Right ventricle myocardium inferior (tissue), 1 donor: ENCODE measurements at places on chromosomes 5 and 9. TPM values are rescaled to one million over a fixed set of nuclear protein-coding genes. Genes with fewer than 3 reads are reported as not detected.

Gene FAM221B
- total RNA-seq: not detected

Gene RASEF
- 0.03 TPM for total RNA-seq

GRCh38 chr9:18269561-18269960 is 204.4 kb upstream of the ADAMTSL1 start:
- DNase-seq: no peak

DNA sequence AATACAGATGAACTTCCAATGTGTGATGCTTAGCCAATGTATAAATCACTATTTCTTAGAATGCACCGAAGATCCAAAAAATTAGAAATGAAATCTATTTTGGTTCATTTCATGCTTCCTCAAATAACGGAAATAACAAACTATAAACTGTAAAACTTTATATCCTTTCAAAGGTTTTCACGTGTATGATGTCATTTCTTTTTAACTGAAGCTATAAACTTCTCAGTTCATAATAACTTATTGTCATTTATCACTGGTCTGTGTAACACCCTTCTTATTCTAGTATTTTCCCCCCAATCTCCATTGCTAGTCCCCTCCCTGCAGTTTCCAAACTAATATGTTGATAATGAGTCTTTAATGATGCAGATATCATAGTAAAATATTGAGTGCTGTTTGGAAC is 36.4 kb downstream of the DMRT2 start:
- no peak for DNase-seq

Gene SPATA31E1
- not detected for total RNA-seq

DNA sequence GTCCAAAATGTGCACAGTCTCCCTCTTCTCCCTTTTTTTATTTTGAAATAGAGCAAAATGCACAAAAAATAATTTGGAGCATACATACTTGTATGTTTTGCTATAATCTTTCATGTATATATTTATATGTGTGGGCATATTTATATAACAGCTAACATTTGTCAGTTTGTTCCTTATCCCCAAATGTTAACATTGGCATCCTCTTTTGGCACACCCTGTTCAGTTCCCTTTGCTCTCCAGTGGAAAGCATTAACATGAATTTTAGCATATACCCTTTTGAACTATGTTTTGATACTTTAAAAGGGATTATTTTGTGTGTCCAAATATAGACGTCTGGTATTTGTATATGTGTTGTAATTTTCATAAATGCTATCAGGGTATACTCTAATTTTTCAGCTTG is 306.2 kb downstream of the ARHGAP26 start:
- no peak for DNase-seq

DNA sequence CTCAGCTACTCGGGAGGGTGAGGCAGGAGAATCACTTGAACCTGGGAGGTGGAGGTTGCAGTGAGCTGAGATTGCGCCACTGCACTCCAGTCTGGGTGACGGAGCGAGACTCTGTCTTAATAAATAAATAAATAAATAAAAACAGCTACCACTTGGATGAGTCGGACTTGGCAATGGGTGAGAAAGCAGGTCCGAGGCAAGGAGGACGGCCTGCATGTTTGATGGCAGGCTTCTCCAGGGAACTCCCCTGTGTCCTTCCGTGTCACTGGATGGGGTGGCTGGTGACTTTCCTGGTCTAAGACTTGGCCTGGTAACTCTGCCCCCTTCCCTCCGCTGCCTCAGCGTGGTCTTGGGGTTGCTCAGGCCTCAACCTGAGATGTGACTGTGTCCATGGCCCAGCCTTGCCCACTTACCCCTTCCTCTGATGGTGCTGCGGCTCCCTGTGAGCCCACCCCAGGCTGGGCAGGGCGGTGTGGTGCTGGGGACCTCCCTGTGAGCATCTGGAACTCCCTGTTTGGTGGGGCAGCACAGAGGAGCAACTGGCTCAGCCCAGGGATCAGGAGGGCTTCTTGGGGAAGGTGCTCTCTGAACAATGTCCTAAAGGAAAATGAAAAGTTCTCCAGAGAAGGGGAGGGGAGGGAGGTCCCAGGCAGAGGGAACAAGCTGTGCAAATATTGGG is 62.5 kb upstream of the PSD2 start:
- no peak for DNase-seq

Gene TRAPPC13
- total RNA-seq: 18.2 TPM

- DNase-seq: no peak
Observed at GRCh38 chr9:110031511-110032173, 176.3 kb downstream of the C9orf152 start.

- DNase-seq: no peak
Observed at GRCh38 chr5:90287036-90287435, 122.5 kb downstream of the CETN3 start.

Gene UGT3A1
- total RNA-seq: not detected
